GM13976 (cell line): ENCODE measurements at places on chromosomes 12 and 14.

GRCh38 chr14:72878746-72879145, 15.2 kb downstream of the DPF3 start:
- DNase-seq, result no peak

GRCh38 chr14:90538716-90539495, 142.1 kb downstream of the CALM1 start:
- DNase-seq, result no peak

DNA sequence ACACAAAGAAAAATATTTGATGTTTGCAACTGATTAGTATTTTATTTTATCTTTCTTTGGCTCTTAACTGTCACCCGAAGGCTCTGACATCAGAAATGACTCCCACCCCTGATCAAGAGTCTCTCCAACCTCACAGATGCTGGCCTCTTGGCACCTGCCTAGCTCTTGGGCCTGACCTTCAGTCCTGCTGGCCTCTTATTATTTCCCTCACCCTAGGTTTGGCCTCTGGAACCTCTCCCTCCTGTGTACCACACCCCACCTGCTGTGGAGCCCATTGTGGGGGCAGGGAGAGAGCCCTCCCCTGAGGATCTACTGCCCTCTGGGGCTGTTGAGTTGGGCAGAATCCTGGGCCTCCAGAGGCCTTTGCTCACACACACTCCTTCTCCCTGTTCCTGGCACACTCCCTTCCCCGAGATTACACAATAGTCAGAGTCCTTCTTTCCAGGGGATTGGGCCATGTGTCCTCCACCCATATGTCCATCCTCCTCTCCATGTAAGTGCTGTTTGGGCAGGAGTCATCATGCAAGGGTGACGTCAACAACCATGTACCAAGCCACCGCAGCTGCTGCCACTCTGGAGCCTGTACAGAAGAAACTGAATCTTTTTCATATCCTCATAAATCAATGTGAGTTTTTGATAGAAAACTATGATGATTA, 124.3 kb downstream of the RASSF9 start:
- no peak for DNase-seq

- DNase-seq, result no peak
Measured at GRCh38 chr12:62848418-62848817, 86.5 kb downstream of the PPM1H start.

GRCh38 chr12:105548626-105549025, 218.1 kb downstream of the C12orf75 start:
- DNase-seq, result no peak

DNA sequence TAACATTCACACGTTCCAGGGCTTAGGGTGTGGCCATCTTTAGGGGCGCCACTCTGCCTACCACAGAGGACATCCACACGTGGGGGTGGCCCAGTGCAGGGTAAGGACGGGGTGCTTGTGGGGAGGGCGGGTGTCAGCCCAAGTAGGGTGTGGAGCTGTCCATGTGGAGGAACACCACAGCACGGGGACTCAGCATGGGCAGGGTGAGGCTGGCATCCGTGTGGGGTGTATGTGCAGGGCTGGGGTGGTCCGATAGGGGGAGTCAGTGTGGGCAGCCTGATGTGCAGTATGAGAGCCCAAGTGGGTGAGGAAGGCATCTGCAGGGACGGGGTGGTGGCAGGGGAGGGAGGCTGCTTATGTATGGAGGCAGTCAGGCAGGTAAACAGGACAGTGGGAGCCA, 17.7 kb downstream of the PSMC1 start:
- no peak for DNase-seq
